ENCODE measurements at places on chromosomes 3 and 15.

DNA sequence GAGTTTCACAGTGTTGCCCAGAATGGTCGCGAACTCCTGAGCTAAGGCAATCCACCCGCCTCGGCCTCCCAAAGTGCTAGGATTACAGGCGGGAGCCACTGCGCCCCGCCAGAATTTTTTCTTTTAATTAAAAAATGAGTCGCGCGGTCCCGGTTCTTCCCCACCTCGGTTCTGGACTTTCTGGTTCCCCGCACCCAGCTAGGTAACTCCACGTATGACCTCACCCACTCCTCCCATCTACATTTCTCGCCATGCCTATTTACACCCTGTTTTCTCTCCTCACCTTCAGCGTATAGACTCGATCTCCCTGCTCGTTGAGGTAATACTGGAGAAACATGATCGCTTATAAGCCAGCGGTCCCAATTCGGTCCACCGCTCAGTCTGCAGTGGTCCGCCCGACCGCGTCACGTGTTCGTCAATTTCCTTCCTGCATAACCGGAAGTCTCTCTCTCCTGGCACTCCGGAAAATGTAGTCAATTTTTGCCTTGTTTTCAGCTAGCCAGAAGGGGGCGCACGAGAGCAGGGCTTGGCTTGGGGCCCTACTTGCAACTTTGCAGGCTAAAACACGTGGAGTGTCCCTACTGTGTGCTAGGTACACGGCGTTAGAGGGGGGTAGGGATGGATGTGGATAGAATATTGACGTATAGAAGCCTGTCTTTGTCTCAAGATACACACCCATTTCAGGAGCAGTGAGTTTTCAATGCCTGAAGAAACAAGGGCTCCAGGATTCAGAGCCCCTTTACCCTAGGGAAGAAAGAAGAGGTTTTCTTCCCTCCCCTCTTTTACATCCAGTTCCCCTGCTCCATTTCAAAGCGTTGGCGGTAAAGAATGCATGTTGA, at the start of the genes NOP10 and NUTM1:
NOP10 (minus strand) TSS at position 400 of the 839 bp plus-strand sequence; CDS start at position 337, 63 bp downstream.
NUTM1 (plus strand) TSS at position 579 of the 839 bp plus-strand sequence. CDS start 382 bp downstream, outside the sequence.
- peak; percentile 57 for DNase-seq

GRCh38 chr3:37795431-37796061, 66.1 kb upstream of the CTDSPL start:
- no peak for DNase-seq

GRCh38 chr15:80599359-80599758, 95.8 kb upstream of the ABHD17C start:
- no peak for DNase-seq

DNA sequence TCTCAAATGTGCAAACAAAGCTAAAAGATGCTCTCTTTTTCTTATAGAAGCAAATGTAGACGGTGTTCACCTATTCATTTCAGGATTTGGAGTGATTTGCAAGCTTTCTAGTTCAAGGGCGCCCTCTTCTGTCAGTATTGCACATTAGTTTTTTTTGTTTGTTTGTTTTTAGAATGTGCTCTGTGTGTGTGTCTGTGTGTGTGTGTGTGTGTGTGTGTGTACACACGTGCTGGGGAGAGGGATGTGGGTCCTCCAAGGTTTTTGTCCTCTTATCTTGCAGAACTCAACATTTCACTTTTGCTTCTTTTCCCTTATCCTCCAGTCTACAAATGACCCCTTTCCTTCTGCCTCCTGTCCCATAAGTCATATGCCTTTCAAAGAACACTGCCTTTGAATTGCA, 23.5 kb downstream of the DNAH1 start:
- DNase-seq: no peak

GRCh38 chr3:50978991-50979667, 304.4 kb downstream of the DOCK3 start:
- DNase-seq: no peak

DNA sequence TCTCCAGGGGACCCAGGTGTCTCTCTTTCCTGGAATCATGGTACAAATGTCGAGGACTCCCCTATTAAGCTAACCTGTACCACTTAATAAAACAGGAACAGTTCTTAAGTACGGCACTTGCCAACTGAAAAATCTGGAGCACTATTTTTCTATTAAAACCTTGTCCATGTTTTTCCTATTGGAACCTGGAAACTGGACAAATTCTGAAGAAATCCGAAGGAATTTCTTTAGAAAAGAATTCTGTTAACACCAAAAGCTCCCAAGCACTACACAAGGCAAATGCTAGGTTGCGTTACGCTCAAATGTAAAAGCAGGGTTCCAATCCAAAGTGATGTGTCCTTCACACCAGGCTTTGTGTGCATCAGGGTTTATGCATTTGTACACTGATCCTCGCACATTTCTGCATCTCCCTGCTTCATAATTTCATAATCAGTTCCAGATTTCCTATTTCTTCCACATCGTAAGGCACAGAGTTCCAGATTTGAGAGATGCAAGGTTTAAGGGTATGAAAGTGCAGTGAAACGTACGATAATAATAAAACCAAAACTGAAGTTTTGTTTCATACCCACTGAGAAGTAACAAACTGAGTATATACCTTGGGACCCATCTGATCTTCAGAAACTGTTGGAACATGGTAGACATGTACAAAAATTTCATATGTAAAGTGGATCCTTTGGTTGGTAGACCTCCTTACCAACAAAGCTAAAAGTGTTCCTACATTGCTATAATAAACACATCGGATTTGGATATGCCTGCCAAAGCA, 132.1 kb upstream of the WNT5A start:
- no peak for DNase-seq

DNA sequence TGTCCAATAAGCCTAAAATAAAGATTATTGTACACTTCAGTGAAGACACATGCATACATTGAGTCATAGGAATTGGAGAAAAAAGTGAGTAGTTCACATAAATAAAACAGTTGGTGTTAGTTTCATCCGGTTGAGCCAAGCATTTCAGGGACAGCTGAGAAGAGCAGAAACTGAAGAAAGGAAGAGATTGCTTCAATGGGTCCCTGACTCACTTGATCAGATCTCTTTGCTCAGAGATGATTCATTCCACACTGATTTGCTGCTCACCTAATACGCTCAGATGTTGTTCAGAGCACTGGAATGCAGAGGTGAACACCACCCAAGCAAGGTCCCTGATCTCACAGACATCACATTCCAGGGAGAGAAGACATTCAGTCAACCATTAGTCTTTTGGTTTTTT, 93.7 kb downstream of the RAD18 start:
- no peak for DNase-seq

DNA sequence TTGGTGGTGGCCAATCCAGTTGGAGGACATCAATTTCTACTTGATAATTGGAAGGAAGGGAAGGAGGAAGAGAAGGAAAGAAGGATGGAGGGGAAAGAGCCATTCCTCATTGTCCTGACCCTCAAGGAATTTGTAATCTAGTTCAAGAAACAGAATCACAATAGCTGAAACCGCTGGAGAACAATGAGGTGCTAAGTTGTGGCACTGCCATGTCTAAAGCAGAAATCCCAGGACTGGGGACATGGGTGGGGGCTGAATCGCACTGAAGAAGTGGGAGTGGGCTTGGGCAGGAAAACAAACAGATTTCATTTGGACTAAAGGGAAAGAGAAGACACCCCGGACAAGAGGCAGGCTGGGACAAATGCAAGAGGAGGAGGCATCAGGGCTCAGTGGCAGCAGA, 183.6 kb downstream of the UACA start:
- no peak for DNase-seq

DNA sequence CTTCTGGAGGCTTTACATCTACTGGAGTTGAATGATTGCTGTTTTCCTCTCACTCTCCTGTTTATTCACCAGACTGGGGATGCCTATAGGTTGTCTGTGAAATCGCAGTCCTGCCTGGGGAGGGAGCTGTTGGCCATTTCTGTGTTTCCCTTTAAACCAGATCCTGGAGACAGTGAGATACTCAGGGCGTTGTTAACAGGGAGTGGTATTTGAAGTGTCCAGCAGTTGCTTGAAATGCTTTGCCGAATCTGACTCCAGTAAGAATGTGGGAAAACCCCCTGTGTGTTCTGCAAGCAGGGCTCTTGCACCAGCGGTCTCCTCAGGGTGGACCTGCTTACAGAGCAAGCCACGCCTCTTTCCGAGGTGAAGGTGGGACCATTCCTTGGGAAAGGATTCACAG, 4.3 kb upstream of the LRRK1 start:
- DNase-seq: no peak

DNA sequence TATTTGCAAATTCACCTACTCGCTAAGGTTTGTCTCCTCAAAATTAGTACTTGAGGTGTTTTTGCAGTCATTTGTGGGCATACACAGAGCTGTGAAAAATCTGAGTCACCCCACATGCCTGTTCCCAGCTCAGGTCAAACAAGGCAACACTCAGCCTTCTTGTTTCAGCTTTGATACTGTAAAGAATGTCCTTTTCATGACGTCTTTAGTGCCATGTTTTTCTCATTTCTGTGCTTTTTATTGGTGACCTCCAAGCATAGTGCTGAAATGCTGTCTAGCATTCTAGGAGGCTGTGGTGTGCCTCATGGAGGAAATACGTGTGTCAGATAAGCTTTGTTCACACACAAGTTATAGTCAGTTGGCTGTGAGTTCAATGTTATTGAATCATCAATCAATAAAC, 8.8 kb downstream of the CAPN3 start:
- no peak for DNase-seq

- DNase-seq: no peak
Measured at GRCh38 chr3:79154865-79155264, 612.9 kb downstream of the ROBO1 start.

DNA sequence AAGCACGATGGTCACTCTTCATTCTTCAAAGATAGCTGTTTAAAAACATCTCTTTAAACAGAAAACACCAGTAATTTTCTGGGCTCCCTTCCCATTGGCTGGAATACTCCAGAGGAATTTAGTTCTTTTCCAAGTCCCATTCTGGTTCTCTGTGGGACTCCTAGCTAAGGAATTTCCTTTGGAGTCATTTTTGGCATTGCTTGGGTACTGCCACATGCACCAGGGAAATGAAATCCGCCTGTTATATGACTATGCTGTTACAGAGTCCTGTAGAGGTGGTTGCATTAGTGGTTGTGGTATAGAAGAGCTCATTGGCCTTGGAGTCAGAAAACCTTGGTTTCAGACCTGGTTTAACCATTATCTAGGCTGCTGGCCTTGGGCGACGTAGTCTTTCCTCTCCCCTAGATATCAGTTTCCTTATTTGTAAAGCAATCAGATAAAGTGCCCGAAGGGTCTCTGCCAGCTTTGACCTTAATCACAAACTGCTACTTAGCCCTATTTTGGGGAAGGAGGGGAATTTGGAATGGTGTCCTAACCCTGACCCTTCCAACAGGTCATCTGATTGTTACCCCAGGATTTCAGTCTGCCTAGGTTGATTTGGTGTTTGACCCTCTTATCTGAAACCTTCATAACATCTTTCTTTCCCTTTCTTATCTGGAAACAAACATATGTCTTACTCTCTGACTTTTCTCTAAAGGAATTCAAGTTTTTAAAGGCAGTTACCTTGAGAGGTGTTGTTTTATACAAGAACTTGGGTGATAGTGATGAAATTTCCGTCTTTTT, 13.4 kb downstream of the RTP1 start:
- no peak for DNase-seq

- no peak for DNase-seq
Measured at GRCh38 chr15:31537770-31538592, 211.3 kb downstream of the KLF13 start.

- DNase-seq: no peak
Measured at GRCh38 chr15:80560601-80561400, 134.3 kb upstream of the ABHD17C start.

DNA sequence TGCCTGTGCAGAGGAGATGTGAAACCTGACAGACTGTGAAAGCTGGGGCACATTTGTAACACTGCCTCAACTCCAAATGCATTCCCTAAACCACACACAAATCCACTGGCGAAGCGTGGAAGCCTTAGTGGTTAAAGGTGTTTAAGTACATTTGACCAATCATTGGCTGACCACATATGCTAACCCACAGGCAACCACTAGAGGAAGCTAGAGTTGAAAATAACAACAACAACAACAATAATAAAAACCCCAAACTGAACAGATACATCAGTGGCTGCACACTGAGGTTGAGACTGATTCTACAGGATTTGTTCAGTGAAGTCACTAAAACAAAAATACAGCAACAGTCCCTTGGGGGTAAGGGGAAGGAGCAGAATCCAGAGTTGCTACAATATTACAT, 129.7 kb downstream of the TJP1 start:
- DNase-seq: no peak

DNA sequence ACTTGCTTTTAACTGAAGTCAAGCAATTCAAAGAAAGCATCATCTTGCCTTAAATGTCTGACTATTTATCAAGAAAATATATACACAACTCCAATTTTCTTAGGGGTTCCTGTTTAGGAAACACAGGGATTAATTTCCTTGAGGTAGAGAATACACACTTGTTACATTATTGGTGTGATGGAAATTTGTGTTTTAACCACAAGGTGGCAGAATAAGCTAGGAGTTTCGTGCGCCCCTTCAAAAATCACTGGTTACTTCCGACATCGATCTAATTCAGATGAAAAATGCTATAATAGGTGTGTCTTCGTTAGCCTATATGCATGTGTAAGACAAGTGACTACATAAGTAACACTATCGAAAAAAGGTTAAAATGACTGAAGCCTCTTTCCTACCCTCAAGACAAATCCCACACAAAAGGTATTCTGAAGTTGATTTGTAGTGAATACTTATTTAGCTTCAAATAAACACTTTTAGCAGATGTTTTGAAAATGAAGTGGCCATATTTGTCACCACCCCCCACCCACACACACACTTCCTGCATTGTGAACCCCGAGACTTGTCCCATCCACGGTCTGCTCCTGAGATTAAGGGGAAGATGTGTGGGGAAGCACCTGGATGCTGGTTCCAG, 246.5 kb downstream of the ROBO1 start:
- DNase-seq: no peak

GRCh38 chr3:152048831-152049230, 175.4 kb downstream of the SUCNR1 start:
- no peak for DNase-seq

DNA sequence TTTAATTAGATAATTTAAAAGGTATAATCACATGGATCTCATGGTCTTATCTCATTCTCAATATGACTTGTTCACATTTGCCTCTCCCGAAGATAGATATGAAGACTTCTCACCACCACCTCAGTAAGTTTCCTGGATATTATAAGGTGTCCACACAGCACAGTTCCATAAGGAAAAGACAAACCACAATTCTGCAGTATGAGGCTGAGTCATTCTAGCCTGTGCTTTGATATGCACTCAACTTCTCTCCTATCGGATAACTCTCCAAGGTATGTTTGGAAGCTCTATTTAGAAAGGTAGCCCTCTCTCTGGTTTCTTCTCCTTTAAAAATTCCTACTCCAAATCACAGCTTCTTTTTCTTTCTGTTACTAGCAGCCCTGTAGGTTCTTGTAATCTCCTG, 612.8 kb downstream of the ZPLD1 start:
- no peak for DNase-seq
